H7 (cell line): ENCODE measurements at places on chromosomes 12 and 14.

DNA sequence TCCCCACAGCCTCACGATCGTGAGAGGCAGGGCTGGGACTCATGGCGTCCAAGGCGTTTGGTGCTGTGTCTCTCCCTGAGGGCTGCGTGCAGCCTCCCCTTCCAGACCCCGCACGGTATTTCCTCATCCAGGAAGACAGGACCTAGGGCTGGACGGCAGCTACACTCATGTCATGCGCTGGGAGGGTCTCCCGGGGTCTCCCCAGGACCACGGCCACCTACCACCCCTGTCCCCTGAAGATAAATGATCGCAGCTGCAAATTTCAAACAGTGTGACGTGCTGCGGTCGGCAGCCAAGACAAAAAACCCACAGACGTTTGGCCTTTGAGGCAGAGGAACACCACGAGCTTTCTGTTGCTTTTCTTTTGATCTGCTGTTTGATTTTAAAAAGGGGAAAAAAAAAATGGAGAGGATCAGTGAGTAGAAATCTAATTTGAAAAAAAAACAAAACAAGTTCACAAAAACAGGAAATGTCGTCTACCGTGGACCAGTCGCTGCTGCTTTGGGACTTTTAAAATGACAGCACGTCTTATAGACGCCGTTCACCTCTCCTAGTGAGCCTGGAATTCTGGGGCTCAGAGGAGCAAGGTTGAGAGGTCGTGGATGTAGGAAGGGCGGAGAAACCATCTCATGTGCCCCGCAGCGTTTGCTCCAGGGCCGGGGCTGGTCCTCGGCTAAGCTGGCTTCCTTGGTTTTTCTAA is 237.6 kb downstream of the SLC41A2 start:
- peak; percentile 57 for DNase-seq

DNA sequence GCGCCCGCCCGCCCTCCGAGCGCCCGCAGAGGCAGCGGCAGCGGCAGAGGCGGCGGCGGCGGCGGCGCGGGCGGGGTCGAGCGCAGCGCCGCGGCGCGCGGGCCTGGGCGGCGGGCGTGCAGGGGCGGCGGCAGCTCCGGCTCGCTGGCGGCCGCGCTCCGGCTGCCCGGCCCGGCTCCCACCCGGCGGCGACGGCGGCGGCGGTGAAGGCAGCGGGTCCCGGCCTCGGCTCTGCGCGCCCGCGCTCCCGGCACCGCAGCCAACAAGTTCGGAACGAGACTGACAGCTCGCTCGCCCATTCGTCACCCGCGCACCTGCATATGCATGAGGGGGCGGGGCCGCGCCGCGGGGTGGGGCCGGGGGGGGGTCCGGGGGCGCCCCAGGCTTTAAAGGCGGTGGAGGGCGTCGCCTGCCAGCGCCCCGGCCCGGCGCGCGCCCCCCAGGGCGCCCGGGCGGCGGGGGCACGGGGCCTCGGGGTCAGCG is at the start of gene JAG2:
TSS of gene JAG2 (minus strand) at position 281 of the 483 bp plus-strand sequence. CDS start 356 bp downstream, outside the sequence.
- peak; percentile 94 for DNase-seq

DNA sequence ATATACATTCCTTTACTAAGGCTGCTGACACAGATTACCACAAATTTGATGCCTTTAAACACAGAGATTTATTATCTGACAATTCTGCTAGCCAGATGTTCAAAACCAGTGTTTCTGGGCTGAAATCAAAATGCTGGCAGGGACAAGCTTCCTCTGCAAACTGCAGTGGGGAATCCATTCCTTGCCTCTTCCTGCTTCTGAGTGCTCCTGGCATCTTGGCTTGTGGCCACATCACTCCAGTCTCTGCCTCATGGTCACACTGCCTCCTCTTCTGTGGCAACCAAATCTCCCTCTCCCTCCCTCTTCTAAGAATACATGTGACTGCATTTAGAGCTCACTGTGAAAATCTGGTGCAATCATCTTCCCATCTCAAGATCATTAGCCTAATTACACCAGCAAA is 235.7 kb downstream of the TTC8 start:
- no peak for DNase-seq

GRCh38 chr12:32502693-32503502 is 103.5 kb downstream of the FGD4 start:
- no peak for DNase-seq

GRCh38 chr12:80269803-80270552 is 170.6 kb downstream of the OTOGL start:
- no peak for DNase-seq
